ENCODE measurements at places on chromosomes 5 and 9.

- no peak for DNase-seq
Measured at GRCh38 chr5:93583439-93583767, 381 bp downstream of the NR2F1 start.

DNA sequence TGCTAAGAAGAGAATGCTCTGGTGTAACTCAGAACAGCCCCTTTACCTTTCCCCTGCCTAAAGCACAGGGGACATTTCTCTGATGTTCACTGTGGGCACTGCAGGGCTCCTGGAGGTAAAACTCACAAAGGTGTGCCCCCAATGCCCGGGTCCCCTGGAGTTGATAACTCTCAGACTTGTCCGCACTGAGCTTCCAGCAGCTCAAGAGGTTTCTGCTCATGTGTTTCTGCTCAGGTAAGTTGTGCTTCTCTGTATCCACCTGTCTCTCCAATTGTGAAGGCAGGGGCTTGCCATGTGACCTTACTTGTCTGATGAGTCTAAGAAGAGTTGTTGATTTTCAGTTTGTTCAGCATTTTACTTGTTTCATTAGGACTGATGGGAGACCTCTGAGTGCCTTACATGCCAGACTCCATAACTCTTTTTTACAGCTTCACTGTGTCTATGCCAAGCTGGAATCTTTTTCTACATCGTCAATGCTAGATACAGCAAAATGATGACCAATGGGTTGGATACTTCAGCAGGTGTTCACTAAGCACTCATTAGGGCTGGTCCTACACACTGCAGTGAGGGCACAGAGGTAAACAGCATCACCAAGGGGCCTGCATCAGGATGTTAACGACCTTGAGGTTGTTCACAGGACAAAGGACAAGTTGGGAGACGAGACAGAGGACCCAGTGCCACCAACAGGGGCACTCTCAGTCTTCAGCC, 56.4 kb downstream of the MRPL36 start:
- DNase-seq: no peak

DNA sequence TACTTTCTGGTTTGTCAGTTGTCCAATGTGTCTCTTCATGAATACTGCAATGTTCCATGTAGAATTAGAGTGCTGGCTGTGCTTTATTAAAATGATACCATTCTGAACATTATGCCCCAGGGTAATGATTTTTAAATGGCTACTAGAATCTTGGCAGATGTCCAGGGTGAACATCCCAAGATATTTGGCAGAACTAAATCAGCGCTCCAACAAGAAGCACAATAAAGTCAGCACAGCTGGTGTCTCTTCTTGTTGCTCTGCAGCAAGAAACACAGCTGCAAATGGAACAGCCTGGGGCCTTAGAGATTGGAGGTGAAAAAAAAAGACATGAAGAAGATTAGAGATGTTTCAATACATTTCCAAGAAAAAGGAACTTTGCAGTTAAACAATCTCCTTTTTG, 248.3 kb downstream of the CDH18 start:
- DNase-seq: no peak

DNA sequence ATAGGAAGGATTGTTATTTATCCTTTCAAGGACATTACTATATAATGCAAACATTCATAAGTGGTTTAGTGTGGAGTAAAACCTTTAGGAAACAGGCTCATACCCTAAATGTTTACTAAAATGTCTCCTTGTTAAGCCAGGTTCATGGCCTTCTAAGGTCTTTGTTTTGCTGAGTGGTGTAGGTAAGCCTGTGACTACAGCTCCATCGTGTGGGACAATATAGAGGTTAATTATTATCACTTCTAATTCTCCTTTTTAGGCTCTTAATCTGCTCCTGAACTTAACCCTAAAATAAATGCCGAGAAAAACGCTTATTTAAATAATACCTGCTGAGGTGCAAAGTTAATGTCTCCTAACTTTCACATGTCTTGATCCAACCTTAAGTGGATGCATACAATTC, 43.8 kb downstream of the SPINK5 start:
- no peak for DNase-seq

DNA sequence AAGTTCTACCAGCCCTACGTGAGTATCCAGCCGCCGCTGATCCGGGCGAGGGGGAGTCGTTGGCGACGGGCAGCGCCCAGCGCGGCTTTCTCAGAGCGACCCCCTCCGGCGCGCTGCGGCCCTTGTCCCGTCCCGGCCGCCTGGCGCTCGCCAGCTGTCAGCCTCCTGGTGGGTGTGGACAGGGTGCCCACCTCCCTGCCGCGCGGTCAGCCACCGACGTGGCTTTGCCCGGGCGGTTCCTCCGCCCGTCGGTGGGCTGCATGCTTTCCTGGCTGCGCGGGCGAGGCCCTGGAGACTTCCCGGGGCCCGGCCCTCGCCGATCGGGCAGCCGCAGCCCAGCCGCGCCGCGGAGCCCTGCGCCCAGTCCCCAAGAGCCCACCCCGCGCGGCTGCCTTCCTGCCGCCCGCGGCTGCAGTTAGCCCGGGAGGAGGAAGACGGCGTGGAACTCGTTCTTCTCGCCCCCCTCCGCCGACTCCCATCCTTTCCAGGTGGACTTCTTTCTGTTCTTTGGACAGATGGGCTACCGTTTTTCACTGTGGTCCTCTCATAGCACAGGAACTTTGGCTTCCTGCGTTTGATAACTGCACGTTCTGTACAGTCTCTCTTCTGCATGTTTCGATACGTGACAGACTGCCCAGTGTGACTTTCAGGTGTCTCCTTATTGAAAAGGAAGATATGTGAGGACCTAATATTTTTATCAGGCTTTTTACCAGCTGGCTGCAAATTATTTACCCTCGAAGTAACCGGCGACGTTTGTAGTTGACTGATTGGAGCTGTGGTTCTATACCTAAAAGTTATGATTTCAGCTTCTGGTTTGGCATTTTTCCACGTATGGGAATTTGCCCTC, 577 bp downstream of the AP3S1 start:
- peak; percentile 75 for DNase-seq

DNA sequence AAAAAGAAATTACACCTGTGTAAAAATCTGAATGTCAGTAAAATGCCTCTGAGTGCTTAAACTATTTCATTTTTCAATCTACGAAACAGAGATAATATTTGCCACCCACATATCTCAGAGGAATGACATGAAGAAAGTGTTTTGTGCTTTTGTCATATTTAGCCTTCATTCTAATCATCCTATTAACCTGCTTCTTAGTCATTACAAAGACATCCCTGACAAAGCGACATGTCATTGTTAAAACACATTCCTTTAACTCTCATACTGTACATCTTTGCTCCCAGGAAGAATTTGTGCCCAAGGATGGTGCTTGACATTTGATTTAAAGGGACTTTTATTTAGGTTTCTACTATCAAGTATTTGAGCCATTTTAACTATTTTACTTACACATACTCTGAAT, 275.9 kb downstream of the DMRTA1 start:
- DNase-seq: no peak

DNA sequence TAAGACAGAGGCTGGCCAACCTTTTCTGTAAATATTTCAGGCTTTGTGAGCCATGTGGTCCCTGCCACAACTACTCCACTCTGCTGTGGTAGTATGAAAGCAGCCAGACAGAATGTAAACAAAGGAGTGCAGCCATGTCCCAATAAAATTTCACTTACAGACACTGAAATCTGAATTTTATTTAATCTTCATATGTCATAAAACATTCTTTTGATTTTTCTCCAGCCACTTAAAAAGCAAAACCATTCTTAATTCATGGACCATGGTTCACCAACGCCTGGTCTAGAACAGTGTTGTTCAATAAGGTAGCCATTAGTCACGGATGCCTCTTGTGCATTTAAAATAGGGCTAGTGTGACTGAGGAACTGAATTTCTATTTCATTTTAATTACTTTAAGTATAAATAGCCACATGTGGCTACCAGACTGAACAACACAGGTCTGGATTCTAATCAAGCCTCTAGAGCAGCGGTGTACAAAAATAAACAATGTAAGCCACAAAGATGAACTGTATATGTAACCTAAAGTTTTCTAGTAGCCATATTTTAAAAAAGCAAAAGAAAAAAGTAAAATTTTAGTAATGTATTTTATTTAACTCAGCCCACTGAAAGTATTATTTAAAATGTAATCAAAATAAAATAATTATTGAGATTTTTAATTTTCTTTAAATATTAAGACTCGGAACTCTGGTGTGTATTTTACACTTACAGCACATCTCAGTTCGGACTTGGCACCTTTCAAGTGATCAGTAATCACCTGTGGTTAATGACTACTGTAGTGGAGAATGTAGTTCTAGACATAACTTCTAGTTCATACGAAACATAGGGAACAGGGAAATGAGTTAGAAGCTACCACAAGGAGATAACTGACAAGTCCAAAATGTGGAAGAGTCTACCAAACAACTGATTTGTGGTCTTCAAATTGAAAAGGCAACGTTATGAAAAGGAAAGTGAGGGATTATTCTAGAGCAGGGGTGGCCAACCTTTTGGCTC, 14.3 kb downstream of the GEMIN5 start:
- no peak for DNase-seq

DNA sequence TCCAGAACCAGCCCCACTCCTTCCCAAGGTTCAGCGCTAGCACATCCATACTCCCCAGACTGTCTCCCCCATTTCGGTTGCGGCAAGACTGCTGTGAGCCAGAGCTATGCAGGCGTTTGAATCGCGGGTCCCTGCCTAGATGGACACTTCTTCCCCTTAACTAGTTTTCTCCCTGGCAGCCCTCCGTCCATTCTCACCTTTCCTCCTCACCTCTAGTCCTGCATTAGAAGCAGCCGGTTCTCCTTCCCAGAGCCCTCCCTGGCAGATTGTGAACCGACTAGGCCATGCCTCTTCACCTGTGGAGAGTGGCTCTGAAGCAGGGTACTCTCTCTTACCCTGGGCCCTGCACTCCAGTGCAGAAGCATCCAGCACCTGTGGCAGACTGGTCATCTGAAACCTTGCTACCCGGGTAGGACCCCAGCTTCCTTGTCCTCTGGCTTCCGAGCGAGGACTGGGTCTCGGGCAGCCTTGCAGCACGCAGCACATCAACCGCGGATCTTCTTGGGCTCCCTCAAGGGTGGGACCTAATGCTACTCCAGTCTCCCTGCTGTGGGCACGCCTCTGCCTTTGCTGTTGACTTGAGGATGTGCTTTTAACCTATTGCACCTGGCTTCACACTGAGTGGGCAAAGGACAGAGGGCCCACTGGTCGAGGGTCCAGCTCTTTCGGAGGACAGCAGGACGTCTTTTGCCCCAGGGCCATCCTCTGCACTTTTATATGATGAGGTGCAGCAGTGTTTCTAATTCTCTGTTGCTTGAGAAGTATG, 183.6 kb downstream of the AOPEP start:
- no peak for DNase-seq

- no peak for DNase-seq
Measured at GRCh38 chr9:8863069-8863468, 1063.5 kb upstream of the DMAC1 start.

DNA sequence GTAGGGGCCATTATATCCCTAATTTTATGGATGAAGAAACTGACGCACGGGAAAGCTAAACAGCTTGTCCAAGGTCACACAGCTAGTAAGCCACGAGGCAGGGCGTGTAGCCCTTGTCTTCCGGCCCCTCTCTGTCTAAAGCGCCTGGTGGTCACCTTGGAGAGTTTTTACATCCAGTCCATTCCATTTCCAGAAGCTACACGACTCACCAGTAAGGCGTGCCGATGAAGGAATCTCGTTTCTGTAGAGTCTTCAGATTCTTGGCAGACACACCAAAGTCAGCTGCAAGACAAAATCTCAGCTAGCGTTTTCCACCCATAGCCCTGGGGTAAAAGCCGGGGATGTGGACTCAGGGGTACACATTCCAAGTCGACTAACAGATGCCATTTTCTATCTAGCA, 80.5 kb downstream of the STK10 start:
- DNase-seq: no peak

DNA sequence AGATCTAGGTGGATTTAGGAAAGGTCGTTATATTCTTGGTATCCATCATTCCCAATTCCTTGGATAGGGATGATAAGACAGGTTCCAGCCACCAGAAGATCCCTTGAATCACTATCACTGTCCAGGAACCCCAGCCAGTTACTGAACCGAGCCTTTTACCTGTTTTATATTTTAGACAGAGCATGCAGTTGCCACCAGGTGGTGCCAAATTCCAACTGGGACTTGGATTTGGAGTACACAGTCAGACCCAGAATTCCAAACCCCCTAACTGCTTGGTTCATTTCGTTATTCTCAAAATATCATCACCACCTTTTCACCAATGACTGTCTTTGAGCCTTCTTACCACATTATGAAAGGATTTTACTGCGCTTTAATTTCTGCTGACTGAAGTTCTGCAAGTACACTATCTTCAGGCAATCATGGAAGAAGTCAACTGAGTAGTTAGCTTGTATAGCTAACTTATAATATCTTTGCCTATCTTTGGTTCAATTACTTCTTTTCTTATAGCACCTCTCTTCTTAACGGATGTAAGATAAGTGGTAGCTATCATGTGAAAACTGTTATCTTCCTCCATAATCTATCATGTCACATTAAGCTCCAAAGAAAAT, 191.8 kb downstream of the PRR16 start:
- no peak for DNase-seq

GRCh38 chr9:126904586-126904985, 10.0 kb upstream of the RALGPS1 start:
- no peak for DNase-seq

DNA sequence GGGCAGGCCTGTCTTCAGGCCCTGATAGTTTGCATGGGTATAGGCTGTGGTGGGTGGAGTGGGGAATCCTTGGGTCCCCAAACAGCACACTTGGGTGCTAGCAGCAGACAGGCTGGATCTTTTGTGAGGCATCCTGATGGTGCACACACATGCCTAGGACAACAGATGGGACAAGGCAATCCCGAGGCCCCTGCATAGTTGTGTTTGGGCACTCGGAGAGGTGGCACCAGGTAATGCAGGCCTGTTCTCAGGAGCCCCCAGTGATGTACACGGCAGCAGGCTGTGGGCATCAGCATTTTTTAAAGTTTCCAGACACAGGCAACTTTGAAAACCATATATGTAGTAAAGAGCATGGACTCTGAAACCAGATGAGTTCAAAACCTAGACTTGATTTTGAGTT, 65.4 kb downstream of the EPB41L4A start:
- no peak for DNase-seq

DNA sequence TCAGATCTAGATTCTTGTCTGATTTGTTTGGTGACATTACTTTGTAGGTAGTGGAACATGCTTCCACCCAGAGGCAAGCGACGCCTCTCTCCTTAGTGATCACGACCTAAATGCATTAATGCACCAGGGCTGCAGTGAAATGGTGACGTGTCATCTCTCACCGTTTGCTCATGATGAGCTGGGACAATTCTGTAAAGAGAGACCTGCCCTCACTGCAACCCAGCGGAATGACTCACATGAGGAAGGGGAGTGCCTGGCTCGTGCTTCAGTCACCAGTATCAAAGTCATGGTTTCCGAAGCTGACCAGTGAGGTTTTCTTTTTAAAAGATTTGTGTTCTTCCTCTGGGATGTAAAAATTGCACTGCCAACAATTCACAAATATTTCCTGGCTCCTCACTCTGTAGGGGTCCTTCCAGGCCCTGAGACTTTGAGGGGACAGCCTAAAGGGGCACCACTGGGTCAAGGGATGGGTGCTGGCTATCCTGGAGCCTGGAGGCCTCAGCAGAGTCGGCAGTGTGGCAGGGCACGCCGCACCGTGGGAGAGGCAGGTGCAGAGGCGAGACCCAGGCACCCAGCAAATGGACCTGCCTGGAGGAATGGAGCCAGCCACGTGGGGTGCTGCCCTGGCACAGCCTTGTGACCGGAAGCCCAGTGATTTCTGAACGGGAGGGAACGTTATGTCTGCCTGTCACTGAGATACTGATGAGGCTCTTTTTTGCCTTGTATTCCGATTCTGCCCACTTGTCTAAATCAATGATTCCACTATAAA, 17.3 kb downstream of the QSOX2 start:
- DNase-seq: no peak

GRCh38 chr5:175464074-175464941, 14.1 kb upstream of the SFXN1 start:
- DNase-seq: peak; percentile 59
